ENCODE measurements at places on chromosomes 1 and 21.

GRCh38 chr1:108199201-108199691, 897 bp downstream of the SLC25A24 start:
- DNase-seq = peak; percentile 32

DNA sequence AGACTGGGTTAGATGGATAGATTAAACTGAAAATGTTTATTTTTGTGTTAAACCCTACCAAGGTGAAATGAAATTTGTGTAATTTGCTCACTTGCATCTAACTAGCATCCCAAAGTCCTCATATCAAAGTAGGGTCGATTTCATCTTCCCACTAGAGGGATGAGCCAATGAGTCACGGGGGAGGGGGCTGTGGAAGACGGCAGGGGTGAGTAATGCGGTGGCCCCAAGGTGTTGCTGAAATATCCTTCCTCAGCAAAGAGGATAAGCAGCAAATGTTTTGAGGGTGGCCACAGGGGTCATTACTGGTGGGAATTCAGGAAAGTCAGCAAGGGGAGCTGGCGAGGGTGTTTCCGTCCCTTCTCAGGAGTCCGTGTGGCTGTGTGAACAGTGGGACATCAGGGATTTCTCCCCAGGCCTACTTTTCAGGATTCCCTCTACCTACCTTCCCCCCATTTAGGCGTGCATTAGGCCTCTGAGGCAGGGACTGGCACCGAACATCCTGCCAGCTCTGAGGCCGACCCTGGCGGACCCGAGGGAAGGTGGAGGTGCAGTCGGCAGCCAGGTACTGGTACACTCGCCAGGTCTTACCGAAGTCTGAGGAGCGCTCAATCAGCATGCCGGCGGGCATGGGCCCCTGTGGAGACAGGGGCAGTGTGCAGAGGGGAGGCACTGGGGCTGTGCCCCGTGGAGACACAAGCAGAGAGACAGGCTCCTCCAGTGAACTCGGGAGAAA, 18.1 kb downstream of the LAMB3 start:
- DNase-seq = no peak

GRCh38 chr1:40736085-40736531, 44.6 kb downstream of the NFYC start:
- DNase-seq = no peak

DNA sequence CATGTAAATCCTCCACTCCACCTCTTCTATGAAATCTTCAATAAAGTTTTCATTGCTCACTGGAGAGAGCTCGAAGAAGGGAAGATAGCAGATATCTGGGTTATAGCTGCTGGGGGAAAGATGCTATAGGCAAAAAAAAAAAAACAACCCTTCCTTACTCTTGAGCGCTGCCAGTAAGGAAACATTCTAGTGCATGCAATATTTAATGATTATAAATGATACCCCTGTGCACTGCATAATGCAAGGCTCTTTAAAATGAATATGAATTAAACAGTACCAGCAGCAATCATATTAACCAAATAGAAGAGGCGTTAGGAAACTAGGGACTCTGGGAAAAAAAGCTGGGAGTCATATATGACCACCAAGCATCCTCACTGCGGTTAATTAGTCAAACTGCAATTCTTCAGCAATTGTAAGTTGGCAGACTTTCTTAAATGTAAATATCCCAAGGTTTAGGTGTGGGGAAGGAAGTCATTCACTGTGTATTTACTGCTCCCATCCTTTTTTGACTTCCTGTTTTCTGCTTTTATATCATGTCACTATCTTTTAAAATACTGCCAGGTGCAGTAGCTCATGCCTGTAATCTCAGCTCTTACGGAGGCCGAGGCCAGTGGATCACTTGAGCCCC, 3.7 kb upstream of the DMRTB1 start:
- DNase-seq = no peak

DNA sequence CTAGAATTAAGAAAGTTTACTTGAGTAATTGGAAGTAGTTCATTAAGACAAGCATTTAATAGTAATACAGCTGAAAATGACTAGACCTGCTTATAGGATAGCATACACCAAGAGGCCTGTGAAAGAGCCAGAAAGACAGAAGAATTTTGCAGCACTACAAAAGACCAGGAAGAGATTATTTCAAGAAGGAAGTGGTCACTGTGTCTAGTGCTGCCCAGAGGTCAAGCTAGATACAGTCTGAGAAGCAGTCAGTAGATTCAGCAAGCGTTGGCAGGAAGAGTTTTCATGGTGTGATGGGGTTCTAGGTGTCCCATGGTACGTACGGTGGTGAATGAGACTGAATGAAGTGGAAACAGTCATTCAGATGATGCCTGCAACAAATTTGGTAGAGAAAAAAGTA, 31.5 kb downstream of the RGS8 start:
- DNase-seq = no peak

DNA sequence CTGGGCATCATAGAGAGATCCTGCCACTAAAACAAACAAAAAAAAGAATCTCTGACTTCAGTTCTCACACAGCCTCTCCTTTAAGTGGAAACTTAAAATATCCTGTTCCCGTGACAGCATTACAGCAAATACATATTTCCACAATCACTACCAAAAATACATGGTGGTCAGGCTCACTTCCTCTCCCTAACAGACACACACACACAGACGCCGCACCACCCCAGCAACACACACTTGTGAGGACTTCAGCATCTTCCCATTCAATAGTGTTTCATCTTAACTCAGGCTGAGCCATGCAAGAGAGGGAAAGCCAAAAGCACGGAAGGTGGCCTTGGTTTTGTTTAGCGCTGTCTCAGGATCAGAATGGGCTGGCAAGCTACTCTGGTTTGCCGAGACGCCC, 21.9 kb downstream of the KIAA1614 start:
- no peak for DNase-seq

GRCh38 chr1:202088206-202088605, 34.5 kb upstream of the GPR37L1 start:
- no peak for DNase-seq

Measured in right hindlimb (tissue), 1 donor.